ENCODE measurements at places on chromosomes 11 and 22.

GRCh38 chr22:19448076-19448607 is 631 bp upstream of the C22orf39 start:
- peak; percentile 27 for DNase-seq

GRCh38 chr11:26865703-26866102 is 128.2 kb upstream of the FIBIN start:
- DNase-seq = no peak

DNA sequence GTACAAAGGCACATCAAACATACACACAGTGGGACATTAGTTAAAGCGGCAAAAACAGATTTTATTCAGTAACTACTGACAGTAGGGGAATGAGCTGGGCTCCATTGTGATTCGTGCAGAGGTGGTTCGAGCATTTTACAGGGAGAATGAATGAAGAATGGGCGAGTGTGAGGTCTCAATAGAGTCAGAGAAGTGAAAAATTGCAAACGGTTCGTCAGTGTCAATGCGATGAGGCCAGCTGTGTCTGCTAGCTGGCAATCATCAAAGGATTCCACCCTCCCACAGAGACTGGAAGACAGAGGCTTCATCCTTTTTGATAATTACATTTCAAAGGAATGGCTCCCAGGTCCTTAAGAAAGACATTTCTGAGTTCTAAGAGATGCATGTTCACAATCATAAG is 17.4 kb downstream of the OR4D9 start:
- DNase-seq = no peak

DNA sequence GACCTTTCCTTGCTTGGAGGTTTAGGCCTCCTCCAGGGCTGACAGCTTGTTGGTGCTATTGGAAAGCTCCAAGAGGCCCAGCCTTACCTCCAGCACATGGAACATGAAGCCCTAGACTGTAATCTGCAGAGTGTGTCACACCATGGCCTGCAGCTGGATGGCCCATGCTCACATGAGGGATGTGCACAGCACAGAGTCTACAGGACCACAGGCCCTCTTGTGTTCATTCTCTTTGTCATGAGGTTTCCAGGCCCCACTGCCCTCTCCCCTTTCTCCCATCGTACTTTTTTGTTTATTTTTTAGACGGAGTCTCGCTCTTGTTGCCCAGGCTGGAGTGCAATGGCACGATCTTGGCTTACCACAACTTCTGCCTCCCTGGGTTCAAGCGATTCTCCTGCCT is 10.0 kb downstream of the FADS1 start:
- DNase-seq = no peak

DNA sequence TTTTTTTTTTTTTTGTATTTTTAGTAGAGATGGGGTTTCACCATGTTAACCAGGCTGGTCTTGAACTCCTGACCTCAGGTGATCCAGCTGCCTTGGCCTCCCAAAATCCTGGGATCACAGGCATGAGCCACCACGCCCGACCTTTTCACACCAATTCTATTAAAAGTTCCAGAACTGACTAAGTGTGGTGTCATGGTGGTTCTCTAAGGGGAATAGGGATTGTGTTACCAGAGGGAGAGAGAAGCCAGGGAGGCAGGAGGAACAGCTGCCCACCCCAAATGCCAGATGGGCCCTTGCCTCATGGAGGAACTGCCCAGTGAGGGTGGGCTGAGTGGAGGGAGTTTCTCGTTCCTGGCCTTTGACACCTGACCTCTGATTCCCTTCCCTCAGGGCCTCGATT is 5.9 kb downstream of the RPS6KA4 start:
- DNase-seq = no peak

DNA sequence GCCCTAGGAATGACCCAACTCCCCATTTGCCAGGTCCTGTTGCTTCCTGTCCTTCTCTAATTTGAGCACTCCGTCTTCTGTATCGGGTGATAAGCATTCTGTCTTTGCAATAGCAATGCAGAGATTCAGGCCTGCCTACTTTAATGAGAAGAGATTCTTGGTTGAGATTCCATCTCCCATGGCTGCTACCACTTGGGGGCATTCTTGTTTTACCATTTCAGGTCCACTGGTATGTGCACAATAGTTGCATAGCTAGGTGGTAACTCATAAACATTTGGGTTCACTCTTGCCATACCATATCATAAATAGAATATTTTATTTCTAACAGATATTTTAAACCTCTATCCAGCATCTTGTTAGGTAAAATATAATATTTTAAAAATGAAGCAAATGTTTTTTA is 34.4 kb upstream of the CALCB start:
- no peak for DNase-seq

- no peak for DNase-seq
Observed at GRCh38 chr22:39943337-39943736, 16.9 kb upstream of the TMA7B start.

DNA sequence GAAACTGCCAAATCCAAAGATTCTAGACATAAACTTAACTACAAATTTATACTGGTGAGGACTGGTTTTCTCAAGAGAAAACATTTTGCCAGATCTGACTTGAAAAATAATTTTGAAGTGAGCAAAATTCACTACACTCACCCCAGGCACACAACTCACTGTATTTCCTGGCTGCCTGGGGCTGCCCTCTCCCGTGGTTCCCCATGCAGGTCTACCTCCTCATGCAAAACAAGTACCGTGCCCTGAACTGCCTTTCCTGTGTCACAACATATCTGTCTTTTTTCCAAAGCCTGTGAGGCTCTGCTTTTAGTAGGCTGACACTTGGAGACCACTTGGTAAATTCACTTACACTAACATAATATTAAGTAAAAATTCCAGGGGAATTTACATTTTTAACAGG is 76.4 kb downstream of the LIF start:
- DNase-seq = no peak

DNA sequence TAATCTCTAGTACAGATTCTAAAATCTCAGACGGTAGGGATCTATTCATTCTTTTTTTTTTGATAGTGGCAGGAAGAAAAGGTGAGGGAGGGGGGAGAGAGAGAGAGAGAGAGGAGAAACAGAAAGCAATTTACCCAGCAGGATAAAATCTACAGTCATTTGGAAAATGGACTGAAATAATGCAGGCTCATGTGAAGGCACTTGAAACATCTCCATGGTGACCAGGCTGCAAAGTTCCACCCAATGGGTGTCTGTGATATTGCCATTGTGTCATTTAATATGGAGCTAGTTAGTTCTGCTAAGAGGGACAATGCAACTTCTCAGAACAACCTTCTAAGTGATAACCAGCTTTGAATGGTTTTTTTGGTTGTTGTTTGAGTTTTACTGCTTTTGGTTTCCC is 165.2 kb upstream of the RAG2 start:
- DNase-seq = no peak

GRCh38 chr22:46178755-46179505 is 28.6 kb downstream of the PPARA start:
- no peak for DNase-seq

DNA sequence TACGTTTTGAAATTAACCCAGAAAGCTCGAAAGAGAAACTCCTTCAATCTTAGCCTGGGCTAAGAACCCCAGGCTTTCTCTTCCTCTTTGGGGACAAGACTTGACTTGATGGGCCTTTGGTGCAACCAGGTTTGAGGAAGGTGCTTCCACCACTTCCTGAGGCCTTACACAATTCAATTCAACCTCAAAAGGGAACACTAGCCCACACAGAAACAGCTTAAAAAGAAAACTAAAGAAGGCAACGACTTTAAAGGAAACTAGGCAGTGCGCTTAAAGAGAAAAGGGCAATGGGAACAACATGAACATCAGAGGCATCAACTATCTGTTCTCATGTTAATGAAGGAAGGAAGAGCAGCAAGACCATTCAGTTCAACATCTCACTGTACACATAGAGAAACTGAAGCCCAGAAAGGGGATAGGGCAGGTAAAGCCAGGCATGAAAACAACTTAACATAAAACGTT is 24.8 kb downstream of the PAK1 start:
- DNase-seq = no peak
